T47D (cell line): ENCODE measurements at places on chromosomes 13 and 19.

GRCh38 chr13:76397413-76397812 is 488.8 kb downstream of the KCTD12 start:
- DNase-seq: no peak

GRCh38 chr13:100890645-100891044 is 216.1 kb upstream of the TMTC4 start:
- no peak for DNase-seq

DNA sequence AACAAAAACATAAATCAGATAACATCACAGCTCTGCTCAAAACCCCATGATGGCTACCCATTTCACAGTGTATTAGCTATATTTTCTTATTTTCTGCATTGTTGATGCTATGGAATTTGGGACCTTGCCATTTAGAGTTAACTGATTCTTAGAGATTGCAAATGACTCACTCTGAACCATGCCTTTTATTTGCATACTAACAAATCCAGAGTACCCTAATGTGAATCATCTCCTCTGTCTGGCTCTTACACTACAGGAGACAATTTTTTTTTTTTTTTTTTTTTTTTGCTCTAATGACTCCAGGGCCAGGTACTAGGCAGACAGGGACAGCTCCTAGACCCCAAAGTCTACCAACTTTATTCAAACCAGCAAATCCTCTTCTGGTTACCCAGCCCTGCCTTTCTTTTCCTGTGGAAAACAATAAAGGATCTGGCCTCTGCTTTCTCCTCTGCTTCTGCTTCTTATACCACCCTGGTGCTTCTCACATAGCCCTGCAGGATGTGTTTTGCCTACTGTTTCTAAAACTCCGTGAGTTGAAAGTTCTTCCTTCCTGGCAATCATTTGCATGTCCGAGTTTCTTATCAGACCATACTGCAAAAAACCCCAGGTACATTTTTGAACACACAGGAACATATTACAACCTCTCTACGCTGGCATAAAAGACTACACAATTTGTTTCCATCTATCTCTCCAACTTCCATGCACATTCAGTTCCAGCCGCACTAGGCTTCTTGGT is 10.6 kb upstream of the ZNF460 start:
- DNase-seq: no peak

- no peak for DNase-seq
Observed at GRCh38 chr13:62710787-62711186, 1295.1 kb upstream of the PCDH20 start.

DNA sequence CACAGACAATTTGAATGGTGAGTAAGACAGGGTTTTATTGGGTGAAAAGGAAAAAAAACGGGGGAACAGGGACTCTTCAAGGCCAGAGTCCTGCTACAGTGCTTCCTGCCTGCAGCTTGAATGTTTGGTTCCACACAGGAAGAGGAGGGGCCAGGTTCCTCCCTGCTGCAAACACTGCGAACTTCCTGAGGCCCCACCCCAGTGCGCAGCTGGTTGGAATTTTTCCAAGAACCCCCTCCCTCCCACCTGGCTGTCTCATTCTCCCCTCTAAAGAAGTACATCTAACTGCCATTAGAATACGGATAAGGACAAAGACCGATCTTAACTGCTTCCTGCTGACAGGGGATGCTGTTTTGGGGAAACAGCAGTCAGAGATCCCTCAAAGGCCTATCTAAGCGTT is 184.9 kb downstream of the GGACT start:
- no peak for DNase-seq

GRCh38 chr19:14161305-14161704 is 24.9 kb upstream of the ASF1B start:
- no peak for DNase-seq

- no peak for DNase-seq
Observed at GRCh38 chr19:33419788-33420130, 46.2 kb downstream of the CEBPG start.

DNA sequence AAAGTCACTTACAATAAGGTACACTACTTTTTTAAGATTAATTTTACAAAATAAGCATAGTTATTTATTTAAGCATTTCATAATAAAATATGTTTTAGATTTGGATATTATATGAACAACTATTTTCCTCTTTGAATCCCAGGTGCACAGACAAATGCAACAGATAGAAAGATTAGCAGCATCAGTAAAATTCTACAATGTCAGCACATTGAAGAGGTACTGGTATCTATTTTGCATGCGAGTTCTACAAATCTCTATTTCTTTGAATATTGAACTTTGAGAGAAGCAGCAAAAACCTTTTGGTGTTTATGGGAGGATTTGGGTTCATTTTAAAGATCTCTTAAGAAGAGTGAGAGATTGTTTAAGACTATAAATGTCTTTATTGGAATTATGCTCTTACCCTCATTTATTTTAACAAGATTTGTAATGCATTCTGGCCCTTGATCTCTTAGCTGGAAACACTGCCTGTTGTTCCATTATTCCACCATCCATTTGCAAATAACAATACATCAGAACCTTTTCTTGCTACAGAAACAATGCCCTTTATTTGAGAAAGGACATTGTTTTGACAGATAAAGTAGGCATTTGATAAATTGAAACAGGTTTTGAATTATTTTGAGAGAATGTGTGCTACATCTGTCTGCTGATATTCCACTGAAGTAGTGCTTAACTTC is 558.8 kb upstream of the KLHL1 start:
- DNase-seq: no peak
